ENCODE measurements at places on chromosomes 12 and 14.

DNA sequence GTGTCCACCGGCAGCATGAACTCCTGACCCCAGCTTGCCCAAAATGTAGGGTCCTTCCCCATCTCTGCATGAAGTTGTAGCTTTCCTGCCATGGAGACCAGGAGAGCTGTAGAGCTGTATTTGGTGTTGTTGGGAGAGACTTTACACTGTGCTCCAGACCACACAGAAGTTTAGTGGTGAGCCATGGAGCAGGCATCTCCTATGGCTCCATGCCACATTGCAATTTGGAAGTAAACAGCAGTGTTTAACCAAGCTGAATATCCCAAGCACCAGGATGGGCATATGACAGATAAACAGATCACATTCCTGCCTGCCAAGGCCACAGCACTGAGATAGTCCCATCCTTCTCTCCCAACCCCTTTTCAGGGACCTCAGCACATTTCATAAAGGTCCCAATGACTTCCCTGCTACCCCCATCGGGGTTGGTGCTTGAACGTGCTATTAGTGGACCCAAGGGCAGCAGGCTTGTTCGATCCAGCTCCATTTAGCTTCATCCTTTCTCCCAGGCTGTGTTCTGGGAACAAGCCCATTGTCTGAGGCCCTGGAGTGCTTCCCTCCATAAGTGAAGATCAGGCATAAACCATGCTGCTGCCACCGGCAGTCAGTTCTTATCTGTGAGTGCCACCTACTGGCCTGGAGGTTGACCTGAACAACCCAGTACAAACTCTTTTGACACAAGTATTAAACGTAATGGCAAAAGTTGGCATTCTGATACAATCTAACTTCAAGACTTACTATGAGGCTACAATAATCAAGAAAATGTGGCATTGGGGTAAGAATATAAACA is 172.3 kb upstream of the ATXN7L3B start:
- H3K27me3 ChIP-seq, result no peaks in the 10 kb centered on the region
- no peak for DNase-seq
- H3K27ac ChIP-seq, result no peak overlapping the region
- H3K36me3 ChIP-seq, result no peaks in the 10 kb centered on the region

DNA sequence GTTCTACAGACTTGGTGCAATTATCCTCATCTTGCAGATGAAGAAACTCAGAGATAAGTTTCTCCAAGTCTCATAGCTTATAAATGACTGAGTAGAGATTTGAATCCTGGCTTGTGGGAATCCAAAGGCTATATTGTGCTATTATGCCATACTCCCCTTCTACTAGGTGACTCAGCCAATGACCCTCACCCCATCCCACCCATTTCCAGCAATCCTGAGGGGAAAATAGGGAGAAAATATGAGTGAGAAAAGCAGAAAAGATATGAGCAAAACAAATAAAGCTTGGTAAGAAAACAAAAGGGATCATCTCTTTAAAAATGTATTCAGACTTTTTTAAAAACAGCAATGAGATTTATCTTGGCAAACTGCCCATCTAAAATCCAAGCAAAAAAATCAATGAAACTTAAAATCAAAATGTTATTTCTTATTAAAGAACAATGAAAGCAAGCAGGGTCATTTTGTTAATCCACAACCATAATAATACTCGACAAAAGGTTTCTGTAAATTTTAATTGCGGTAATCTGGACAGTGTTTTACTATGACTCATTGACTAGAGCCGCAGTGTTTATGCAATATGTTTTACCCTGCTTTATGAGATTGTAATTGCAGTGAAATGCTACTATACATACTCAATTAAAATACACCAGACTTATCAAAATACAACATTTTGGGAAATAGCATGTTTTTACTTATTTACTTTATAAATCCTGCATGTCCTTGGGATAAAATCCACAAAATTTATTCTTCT is 13.1 kb upstream of the LGR5 start:
- H3K4me3 ChIP-seq, result no peak overlapping the region
- no peaks in the 10 kb centered on the region for H3K36me3 ChIP-seq
- H3K4me1 ChIP-seq, result no peaks in the 10 kb centered on the region
- H3K27ac ChIP-seq, result no peak overlapping the region

DNA sequence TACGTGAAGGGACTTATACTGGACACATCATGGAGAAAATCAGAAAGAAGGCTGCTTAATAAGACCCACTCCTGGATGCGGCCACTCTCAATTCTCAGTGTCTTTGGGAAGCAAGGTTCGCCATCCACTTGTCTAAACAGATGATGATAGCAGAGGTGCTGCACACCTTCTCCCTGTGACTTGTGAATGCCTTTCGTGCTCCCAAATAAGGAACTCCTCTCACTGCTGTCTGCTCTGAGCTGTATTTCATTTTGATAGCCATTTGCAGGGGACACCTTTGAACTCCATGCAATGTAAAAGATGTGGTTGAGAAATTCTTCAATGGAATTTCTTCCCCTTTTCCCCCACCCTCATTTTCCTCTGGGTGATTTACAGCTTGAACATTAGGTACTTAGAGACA is 11.6 kb downstream of the RMST start:
- peaks cover 26% of the 10 kb centered on the region for H3K4me1 ChIP-seq
- no peak overlapping the region for H3K27ac ChIP-seq
- no peak for DNase-seq
- H3K36me3 ChIP-seq, result no peaks in the 10 kb centered on the region

DNA sequence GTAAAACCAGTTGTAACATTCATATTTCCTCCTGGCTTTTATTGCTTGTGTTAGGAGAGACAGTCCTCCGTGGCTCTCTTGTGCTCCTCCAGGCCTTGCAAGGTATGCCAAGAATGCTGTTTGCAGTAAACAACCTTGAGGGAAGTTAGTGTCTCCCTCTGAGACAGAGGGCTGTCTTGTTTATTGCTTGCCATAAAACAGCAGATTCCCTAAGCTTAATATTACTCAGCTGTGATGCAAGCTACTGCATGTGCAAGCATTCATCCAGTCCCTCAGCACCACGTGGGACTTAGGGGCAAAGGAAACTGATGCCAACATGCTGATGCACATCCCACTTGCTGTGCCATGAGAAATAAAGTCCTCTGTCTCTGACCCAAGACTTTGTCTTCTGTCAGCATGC is 6.6 kb downstream of the POMT2 start:
- H3K4me3 ChIP-seq, result no peak overlapping the region
- no peaks in the 10 kb centered on the region for H3K27me3 ChIP-seq
- H3K27ac ChIP-seq, result no peak overlapping the region
- H3K4me1 ChIP-seq, result peaks cover 14% of the 10 kb centered on the region

- no peaks in the 10 kb centered on the region for H3K4me1 ChIP-seq
- no peaks in the 10 kb centered on the region for H3K36me3 ChIP-seq
- no peak overlapping the region for H3K4me3 ChIP-seq
- no peak for DNase-seq
- peaks cover 4% of the 10 kb centered on the region for H3K27me3 ChIP-seq
Observed at GRCh38 chr14:54554401-54554800, 12.5 kb upstream of the SAMD4A start.
